ENCODE measurements at places on chromosomes 11 and 22.

- no peak overlapping the region for H3K4me3 ChIP-seq
- H3K36me3 ChIP-seq = no peaks in the 10 kb centered on the region
- no peak overlapping the region for H3K27ac ChIP-seq
- no peak for DNase-seq
- no peaks in the 10 kb centered on the region for H3K27me3 ChIP-seq
- no peaks in the 10 kb centered on the region for H3K4me1 ChIP-seq
Observed at GRCh38 chr11:87213444-87213843, 175.7 kb downstream of the TMEM135 start.

DNA sequence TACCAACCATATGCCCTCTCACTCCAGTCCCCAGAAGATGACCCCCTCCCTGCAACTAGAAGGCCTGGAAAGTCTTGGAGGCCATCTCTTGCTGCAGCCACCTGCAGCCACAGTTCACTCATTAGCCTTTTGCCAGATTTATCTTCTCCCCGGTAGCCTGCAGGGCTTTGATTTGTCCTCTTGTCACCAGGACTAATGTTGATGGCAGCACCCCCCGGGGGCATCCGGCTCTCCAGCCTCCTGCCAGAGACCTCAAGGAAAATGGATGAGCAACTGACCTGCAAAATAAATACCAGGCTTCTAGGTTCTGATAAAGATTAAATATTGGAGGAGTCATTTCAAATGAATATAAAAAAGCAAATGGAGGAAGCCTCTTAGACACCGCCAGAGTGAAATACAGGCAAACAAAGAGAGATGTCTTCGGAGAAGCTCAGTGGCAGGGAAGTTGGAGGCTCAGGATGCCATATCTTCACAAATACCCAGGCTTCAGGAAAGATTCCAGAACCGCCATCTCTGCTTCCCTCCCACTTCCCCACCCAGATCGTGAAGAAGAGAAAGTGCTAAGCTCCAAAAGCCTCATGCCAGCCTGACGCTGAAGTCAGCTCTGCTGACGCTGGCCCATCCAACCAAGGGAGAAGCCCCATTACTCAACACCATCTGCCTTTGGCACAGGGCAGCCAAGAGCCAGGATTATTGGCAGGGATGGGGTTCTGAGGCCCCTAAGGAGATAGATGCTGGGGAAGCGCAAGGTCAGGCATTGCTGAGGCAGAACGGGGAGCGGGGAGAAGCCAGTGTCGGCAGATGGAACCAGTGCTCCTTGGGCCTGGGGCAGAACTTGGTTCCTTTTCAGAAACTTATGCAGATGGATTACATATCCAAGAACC is 362.7 kb downstream of the CADM1 start:
- H3K4me1 ChIP-seq = no peaks in the 10 kb centered on the region
- peaks cover 6% of the 10 kb centered on the region for H3K27me3 ChIP-seq
- no peaks in the 10 kb centered on the region for H3K36me3 ChIP-seq

- DNase-seq = no peak
- H3K36me3 ChIP-seq = no peaks in the 10 kb centered on the region
- H3K4me1 ChIP-seq = peaks cover 6% of the 10 kb centered on the region
- no peak overlapping the region for H3K27ac ChIP-seq
- no peaks in the 10 kb centered on the region for H3K27me3 ChIP-seq
Observed at GRCh38 chr11:94647926-94648325, 80.8 kb downstream of the PIWIL4 start.

- H3K27ac ChIP-seq = no peak overlapping the region
- H3K36me3 ChIP-seq = peaks cover 5% of the 10 kb centered on the region
- no peak overlapping the region for H3K4me3 ChIP-seq
- DNase-seq = no peak
- H3K27me3 ChIP-seq = no peaks in the 10 kb centered on the region
Observed at GRCh38 chr22:35781898-35782297, 64.2 kb downstream of the APOL5 start.

GRCh38 chr11:72578991-72579815 is 95.0 kb downstream of the PDE2A start:
- H3K27ac ChIP-seq = no peak overlapping the region
- H3K4me1 ChIP-seq = no peaks in the 10 kb centered on the region
- no peak for DNase-seq
- no peaks in the 10 kb centered on the region for H3K27me3 ChIP-seq
- no peak overlapping the region for H3K4me3 ChIP-seq
- H3K36me3 ChIP-seq = no peaks in the 10 kb centered on the region

GRCh38 chr11:72741429-72741833 is 10.8 kb downstream of the ARAP1 start:
- DNase-seq = no peak
- H3K27me3 ChIP-seq = no peaks in the 10 kb centered on the region
- peak overlapping the region; percentile 45 for H3K4me3 ChIP-seq
- H3K27ac ChIP-seq = no peak overlapping the region
- H3K36me3 ChIP-seq = no peaks in the 10 kb centered on the region
- H3K4me1 ChIP-seq = peaks cover 73% of the 10 kb centered on the region

DNA sequence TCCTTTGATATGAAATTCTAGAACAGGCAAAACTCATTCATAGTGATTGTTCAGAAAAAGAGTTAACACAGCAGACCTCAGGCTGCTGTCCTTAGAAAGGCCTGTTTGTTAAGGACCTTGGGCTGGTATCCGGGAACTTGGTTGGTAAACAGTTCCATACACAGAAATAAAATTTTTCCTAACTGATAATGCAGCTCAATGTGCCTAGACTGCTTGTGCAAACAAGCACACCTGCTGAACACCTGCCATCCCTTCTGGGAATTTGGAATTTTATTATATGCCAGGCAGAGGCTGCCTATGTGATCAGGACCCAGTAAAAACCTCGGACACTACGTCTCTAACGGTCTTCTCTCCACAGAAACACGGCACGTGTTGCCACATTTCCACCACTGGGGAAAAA is 11.5 kb downstream of the THAP12 start:
- H3K27ac ChIP-seq = no peak overlapping the region
- no peaks in the 10 kb centered on the region for H3K27me3 ChIP-seq
- H3K4me1 ChIP-seq = peaks cover 13% of the 10 kb centered on the region
- H3K4me3 ChIP-seq = no peak overlapping the region
- no peak for DNase-seq

GRCh38 chr11:35163702-35164496 is 24.9 kb downstream of the CD44 start:
- peaks cover 54% of the 10 kb centered on the region for H3K4me1 ChIP-seq
- no peaks in the 10 kb centered on the region for H3K27me3 ChIP-seq
- peaks cover 11% of the 10 kb centered on the region for H3K36me3 ChIP-seq
- no peak for DNase-seq

GRCh38 chr11:121754598-121754997 is 301.8 kb upstream of the SORL1-AS1 start:
- no peaks in the 10 kb centered on the region for H3K36me3 ChIP-seq
- no peak overlapping the region for H3K27ac ChIP-seq
- no peaks in the 10 kb centered on the region for H3K4me1 ChIP-seq
- no peak overlapping the region for H3K4me3 ChIP-seq
- no peak for DNase-seq

- H3K36me3 ChIP-seq = peaks cover 11% of the 10 kb centered on the region
- no peak overlapping the region for H3K4me3 ChIP-seq
- no peaks in the 10 kb centered on the region for H3K27me3 ChIP-seq
- peak; percentile 83 for DNase-seq
- peaks cover 6% of the 10 kb centered on the region for H3K4me1 ChIP-seq
Observed at GRCh38 chr11:35235936-35236666, 97.1 kb downstream of the CD44 start.

Measured in common myeloid progenitor, CD34-positive (primary cell).